ENCODE measurements at places on chromosomes 13 and 19.

- no peak for DNase-seq
These were observed 21.7 kb downstream of the TEX30 start for GRCh38 chr13:102751886-102752285.

- no peak for DNase-seq
These were observed 7.6 kb downstream of the SLC39A3 start for GRCh38 chr19:2732157-2732725.

DNA sequence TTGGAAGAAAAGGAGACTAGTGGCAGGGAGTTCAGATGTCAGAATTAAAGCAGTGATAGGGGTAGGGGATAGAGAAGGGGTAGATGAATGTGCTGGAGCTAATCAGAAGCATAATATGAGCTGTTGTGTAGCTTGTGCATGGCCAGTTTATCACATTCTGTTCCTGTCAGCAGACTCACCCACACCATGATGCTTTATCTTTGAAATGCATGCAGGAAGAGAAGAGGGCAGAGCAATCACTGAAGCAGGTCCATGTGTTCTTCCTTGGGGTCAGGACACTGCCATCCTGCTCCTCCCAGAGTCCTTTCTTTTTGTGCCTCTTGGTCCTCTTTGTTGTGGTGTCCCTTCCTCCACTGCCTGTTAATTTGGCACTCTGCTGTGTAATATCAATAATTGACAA, 5.8 kb downstream of the CHAMP1 start:
- no peak for DNase-seq

DNA sequence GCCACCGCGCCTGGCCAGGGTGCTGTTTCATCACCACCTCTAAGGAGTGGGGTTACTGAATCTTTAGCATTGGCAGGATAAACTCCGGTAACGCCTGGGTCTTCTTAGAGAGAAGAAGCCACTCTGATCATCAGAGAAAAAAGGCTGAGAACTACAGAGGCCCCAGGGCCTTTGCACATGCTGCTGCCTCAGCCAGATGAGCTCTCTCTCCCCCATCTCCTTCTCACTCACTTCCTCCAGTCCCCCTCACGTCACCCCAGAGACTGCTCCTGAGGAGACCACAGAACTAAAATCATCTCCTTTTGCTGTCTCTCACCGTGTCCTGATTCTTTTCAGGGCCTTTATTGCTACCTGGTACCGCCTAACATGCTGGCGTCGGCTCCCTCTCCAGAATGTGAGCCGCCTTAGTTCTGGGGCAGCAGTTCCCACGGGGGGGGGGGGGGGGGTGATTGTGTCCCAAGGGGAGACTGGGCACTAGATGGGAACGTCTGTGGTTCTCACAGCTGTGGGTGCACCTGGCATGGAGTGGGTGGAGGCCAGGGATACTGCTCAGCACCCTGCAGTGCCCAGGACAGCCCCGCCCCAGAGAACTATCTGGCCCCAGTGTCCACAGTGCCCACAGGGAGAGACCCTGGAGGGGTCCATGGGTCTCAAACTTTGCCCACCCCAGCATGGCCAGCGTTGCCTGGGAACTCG, 5.1 kb upstream of the DIRAS1 start:
- DNase-seq: no peak

DNA sequence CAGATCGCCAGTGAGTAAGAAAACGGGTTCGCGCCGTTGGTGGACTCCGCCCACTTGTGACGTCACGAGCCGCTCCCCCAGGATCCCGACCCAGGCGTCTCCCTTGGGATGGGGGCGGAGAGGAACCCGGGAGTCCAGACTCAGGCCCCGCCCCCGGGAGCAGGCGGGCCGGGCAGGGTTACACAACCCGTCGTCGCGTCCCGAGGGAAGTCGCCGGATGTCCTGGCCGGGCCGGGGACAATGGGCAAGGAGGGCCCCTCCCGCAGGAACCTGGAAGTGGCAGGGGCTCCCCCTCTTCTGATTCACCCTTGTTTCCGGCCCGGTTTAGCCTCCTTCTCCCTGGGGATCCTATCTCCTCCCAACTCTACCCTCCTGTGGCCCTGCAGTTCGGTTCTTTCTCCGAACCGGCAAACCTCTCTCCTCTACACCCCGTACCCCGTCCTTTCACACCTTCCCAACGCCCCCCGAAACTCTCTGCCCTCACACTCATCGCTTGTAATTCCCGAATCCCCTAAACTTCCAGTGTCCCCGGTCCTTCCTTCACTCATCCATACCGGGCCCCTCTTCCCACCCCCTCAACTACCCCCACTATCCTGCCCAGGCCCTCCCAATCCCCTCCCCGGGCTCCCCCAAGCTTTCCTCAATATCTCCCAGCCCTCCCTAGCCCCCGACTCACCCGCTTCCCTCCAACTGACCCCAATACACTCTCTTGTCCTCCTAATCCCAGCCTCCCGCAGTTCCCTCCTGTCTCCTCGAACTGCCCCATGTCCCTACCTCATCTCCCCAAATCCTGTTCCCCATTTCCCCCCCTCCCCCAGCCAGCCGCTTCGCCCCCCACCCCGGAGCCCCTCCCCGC, 20.0 kb upstream of the ERCC1 start:
- DNase-seq: peak; percentile 91

DNA sequence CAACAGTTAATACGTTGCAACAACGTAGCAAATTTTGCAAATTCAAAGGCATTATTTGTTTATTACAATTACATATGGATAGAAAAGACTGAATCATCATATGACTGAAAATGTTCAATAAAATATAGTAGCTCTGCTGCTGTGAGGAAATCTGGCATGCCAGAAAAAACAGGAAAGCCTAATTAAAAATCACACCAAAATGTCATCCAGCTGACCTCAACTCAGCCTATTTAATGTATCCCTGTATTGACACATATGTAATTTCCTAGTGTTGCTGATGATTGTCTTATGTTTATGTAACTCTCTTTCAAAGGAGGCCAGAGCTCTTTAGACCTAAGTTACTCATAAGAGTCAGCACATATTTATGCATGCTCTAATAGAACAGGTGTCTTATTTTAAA, 495.0 kb downstream of the PCDH17 start:
- DNase-seq: no peak

GRCh38 chr19:31553846-31554215, 204.6 kb upstream of the TSHZ3 start:
- DNase-seq: no peak

- no peak for DNase-seq
These were observed 223.2 kb upstream of the PCDH17 start for GRCh38 chr13:57408312-57408711.

- DNase-seq: no peak
These were observed 24.1 kb upstream of the PSG7 start for GRCh38 chr19:42961119-42961518.

DNA sequence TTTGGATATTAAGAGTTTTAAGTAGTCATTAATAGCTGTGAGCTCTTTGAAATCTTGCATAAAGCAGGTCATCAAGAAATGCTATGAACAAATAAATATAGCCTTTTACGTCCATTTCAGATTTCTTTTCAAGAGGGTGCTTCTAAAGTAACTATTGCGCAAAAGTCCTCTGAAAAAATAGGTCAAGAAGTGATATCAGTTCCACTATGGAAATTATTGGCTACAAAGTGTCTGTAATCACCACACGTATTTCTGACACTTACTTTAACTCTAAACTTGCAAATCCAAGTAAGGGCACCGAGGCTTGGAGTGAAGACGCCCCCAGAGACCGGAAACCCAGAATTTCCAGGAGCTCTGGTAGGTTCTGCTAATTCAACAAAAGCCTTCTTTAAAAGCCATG, 44.9 kb upstream of the STARD13 start:
- no peak for DNase-seq

- peak; percentile 5 for DNase-seq
These were observed 50.7 kb downstream of the ZNF723 start for GRCh38 chr19:22882797-22883196.

GRCh38 chr13:88754141-88754540, 1083.0 kb downstream of the SLITRK5 start:
- no peak for DNase-seq

DNA sequence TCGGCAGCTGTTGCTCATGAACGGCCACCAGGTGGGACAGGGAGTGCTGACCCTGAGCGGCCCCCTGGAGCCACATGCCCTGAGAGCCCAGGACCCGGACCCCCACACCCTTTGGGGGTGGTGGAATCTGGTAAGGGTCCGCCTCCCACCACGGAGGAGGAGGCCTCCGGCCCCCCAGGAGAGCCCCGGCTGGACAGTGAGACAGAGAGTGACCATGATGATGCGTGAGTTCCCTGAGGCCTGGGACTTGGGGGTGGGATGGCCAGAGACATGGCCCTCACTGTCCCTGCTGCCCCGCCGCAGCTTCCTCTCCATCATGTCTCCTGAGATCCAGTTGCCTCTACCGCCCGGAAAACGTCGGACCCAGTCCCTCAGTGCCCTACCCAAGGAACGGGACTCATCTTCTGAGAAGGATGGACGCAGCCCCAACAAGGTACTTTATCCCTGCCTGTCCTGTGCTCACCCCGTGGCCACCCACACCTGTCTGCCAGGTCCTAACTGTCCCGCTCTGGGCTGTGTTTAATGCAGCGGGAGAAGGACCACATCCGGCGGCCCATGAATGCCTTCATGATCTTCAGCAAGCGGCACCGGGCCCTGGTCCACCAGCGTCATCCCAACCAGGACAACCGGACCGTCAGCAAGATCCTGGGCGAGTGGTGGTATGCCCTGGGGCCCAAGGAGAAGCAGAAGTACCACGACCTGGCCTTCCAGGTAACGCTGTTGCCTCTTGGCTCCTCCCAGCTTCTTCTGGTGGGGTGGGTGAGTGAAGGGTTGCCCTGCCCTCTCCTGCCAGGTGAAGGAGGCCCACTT, 14.7 kb upstream of the PRR19 start:
- no peak for DNase-seq

DNA sequence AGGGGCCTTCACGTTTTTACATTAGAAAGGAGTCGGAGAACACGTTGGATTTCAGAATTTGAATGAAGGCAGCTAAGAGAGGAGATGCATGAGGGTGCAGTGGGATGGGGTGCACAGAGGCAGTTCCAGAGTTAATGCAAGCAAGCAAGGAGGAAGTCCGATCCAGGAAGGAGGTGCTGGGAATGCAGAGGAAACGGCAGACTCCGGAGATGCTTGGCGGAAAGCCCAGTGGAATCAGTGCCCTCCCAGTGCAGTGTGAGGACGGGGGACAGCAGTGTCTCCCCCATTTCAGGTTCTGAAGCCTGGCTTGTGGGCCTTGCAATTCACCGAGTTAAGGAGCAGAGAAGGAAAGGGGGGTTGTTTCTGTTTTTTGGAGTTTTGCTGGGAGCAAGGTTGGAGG, 100.4 kb downstream of the COL4A2 start:
- DNase-seq: no peak

GRCh38 chr19:15717809-15718208, 10.0 kb upstream of the OR10H2 start:
- DNase-seq: no peak

DNA sequence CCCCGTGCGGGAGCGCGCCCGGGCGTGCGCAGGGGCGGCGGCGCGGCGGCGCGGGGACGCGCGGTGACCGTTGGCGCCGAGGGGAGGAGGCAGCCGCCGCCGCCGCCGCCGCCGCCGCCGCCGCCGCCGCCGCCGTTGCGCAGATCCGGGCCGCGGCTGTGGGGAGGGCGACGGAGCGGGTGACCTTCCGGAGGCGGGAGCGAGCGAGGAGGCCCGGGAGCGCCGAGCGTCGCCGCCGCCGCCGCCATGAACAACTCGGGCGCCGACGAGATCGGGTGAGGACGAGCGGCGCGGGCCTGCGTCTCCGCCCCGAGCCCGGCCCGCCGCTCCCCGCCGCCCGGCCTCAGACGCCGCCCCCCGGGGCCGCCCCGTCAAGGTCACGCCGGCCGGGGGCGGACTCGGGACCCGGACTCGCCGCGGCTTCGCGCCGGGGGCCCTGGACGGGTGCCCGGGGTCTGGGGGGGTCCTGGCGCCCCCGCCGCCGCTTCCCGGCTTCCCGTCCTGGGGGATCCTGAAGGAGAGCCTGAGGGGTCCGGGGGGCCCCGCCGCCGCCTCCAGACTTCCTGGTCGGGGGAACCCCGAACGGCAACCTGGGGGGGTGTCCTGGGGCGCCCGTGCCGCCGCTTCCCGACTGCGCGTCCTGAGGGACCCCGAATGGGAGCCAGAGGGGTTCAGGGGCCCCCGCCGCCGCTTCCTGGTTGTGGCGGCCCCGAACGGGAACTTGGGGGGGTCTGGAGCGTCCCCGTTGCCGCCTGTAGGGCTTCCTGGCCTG, at the start of gene DAZAP1:
Gene DAZAP1 (plus strand): TSS at position 59 of the 772 bp plus-strand sequence. CDS start 188 bp downstream, at position 247.
- DNase-seq: no peak

DNA sequence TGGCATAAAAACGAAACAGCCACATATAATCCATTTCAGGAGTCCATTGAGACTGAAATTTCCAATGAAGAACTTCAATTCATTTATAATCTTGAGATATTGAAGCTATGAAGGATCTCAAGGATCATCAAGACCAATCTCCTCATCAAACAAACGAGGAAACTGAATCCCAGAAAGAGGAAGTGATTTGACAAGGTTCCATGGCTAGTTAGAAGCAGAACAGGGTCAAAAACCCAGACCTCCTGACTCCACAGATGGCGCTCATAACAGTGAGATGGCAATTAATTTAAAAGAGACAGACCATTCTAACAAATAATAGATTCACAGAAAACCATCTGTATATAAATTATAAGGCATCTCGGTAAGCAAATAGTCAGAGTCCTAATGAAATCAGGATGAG, 229.7 kb downstream of the KCTD12 start:
- DNase-seq: no peak

DNA sequence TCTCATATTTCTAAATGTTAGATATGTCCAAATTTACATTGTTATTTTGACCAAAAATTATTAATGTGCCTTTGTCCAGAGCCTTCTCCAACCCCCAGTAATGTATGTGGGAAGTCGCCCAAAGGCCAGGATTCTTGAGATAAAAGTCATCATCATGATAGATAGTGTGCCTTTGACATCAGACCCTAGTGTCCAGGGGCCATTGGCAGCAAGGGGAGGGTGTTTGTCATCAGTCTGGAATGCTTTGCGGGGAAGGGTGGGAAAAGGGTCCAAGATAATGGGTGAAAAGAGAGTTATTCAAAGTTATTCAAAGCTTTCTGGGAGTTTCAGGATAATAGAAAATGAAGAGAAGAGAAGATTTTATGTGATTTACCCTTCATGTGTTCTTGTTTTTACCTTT, 909.5 kb upstream of the GPC6 start:
- DNase-seq: peak; percentile 82

All from brain microvascular endothelial cell (primary cell).